Stimulated activated CD4-positive, alpha-beta T cell treated with anti-CD3 and anti-CD28 coated beads, TNF-alpha, amount 100 ng/mL, for 24 hours (primary cell): ENCODE measurements at places on chromosomes 2 and 18.

- DNase-seq = no peak
Observed at GRCh38 chr2:37907501-37908225, 17.4 kb upstream of the RMDN2 start.

- no peak for DNase-seq
Observed at GRCh38 chr18:74179623-74180199, 31.4 kb downstream of the TIMM21 start.

DNA sequence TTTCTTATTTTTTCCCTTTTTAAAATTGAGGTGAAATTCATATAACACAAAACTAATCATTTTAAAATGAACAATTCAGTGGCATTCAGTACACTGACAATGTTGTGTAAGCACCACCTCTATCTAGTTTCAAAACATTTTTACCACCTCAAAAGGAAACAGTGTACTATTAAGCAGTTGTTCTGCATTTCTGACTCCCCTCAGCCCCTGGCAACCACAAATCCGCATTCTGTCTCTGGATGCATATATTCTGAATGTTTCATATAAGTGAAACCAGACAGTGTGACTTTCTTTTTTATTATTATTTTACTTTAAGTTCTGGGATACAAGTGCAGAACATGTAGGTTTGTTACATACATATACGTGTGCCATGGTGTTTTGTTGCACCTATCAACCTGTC, 19.2 kb upstream of the TANK start:
- no peak for DNase-seq

DNA sequence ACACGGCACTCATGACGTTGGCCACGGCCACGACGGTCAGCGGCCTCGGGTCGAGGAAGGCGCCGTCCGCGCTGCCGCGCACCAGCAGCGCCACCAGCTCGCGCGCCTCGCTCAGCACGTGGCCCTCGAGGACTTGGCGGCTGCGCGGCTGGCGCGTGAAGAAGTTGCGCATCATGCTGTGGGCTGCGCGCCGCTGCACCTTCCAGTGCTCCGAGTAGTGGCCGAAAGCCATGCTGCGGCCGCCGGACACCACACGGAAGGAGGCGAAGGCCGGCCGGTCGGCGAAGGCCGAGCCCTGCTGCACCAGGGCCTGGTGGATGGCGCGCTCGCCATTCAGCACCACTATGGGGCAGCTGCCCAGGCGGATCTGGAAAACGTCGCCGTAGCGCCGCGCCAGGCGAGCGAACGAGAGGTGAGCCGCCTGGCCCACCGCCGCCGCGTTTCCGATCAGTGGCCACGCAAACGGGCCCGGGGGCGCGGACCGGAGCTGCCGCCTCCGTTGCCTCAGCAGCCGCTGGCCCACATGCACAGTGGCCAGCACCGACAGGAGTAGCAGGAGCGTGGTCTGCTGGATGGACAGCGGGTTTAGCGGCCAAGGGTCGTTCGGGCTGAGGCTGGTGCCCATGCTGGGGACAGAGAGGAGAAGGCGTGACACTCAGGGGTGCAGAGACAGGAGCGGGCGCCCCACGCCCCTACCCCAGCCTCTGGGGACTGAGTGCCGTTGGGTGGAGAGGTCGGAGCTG, 1.0 kb downstream of the CYP1B1 start:
- DNase-seq = no peak

DNA sequence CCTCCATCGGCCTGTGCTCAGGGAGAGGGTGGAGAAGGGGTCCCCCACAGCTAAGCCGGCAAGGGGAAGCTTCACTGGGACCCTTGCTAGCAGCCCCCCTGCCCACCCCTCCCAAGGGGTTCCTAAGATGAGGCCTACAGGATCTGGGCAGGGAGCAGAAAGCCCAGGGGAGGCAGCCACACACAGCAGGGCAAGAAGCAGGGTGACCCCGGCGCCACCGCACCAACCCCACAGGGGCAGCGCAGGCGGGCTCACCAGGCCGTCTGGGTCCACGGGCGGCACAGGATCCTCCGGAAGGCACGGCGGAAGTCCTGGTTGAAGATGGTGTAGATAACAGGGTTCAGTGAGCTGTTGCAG, 1.8 kb downstream of the ADRA2B start:
- DNase-seq = no peak

- DNase-seq = no peak
Observed at GRCh38 chr2:83536556-83536955, 922.5 kb downstream of the SUCLG1 start.
